Activated CD8-positive, alpha-beta memory T cell treated with anti-CD3 and anti-CD28 coated beads for 48 hours (primary cell): ENCODE measurements at places on chromosomes 3 and 15.

- DNase-seq, result no peak
Observed at GRCh38 chr15:65939901-65940617, 70.8 kb downstream of the RAB11A start.

DNA sequence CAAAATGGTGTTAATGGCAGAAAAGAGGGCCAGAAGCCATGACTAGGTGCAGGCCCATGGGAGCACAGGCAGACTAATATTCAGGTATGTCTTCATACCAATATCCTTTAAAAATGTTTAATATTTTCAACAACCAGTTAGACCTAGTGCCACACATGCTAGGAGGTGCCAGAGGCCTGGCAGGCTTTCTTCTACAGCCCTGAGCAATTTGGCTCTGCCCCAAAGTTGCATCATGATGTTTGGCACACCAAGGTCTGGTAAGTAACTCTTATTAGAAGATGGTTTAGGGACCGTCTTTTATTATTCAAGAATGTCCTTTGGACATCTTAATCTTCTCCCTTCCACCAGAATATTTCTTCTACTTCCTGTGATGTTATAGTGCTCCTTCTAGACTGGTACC is 34.8 kb downstream of the MITF start:
- no peak for DNase-seq

DNA sequence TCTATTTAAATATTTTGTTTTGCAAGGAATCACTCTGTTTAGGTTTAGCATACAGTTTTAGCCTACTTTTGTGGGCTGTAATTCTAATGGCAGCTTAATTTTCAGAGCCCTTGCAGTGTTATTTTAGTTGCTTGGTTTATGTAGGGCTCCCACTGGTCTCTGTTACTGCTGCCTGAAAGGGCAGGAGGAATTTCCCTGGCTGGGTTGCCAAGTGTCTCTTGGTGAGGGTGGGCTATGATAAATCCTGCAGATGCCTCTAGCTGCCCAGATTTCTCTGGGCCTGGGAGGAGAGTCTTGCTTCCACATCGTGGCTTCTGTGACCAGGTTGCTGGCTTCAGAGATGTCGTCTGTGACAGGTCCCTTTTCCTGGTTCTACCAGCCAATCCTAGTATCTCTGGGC is 36.2 kb downstream of the ILDR1 start:
- no peak for DNase-seq

DNA sequence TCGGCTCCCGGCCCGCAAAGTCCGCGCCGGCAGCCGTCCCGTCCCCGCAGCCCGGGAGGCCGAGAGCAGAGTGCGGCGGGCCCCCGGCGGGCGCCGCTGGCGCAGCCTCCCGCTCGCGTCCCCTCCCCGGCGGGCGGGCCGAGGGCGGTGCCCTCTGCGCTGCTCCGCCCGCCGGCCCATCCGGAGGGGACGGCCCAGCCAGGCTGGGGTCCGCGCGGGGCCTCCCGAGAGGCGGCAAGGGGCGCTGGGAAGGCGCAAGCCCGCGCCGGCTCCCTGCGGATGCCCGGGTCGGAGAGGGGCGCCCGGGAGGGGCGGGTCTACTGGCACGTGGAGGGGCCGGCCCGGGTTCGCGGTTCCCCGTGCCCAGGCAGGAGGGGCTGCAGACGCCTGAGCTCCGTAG is at the start of the genes CLCN2 and POLR2H:
Gene CLCN2, minus strand, starts transcription at position 74 of the 400 bp plus-strand sequence. CDS start 126 bp downstream, outside the sequence.
Gene POLR2H, plus strand, starts transcription at position 179 of the 400 bp plus-strand sequence. CDS start 1,783 bp downstream, outside the sequence.
- peak; percentile 37 for DNase-seq

DNA sequence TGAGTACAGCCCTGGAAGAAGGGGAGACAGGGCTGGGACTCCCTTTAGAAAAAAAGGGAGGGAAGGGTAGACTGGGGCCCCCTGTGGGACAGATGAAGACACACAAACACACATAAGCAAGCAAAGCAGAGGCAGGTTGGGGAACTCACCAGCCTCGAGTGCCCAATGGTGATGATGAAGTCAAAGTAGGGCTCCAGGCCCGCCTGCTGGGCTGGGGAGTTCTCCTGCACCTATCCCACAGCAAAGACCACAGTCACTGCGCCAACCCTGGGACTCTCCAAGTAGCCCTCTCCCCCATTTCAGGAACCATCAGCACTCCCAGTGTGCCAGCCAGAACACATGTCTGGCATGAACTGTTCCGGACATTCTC is 4.1 kb downstream of the GORASP1 start:
- no peak for DNase-seq

- DNase-seq, result no peak
Observed at GRCh38 chr3:108228286-108228685, 6.1 kb upstream of the IFT57 start.

- DNase-seq, result no peak
Observed at GRCh38 chr15:57134851-57135250, 216.4 kb downstream of the TCF12 start.

DNA sequence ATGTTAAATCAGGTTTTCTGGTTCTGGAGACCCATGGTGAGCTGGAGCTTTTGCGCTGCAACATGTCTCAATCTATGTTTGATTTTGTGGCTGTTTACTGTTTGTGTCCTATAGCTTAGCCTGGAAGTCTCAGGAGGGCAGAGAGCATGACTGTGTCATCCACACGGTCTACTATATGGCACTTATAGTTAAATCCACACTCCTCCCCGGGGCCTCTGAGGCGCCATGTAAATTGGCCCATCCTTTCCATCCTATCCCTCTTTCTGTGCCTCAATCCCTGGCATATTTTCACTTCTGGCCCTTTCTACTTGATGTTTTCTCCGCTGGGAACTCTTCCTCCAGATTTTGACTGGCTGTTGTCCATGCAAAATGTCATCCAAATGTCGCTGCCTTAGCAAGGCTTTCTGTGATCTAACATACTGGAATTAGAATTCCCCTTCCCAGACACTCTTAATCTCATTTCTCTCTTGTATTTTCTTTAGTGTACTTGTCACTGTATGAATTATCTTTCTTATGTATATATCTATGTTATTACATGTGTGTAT is 560.8 kb upstream of the RGMA start:
- DNase-seq, result no peak

DNA sequence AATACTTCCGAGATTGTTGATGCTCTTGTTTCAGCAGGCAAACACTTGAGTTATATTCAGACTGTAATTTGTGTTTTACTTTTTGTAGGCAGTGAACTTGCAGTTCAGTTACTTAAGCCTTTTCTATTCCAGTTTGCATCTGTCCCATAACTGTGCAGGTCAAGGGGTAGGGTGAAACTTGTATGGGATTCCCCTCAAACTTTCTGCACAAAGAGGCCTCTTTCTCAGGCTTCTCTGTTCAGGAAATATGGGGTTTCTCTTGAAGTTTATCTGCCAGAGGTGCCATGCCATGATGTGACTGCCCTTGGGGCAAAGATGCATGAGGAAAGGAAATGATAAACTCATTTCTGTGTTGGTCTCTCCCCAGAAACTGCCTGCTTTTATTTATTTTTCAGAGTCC is 66.7 kb downstream of the SLC24A1 start:
- no peak for DNase-seq

DNA sequence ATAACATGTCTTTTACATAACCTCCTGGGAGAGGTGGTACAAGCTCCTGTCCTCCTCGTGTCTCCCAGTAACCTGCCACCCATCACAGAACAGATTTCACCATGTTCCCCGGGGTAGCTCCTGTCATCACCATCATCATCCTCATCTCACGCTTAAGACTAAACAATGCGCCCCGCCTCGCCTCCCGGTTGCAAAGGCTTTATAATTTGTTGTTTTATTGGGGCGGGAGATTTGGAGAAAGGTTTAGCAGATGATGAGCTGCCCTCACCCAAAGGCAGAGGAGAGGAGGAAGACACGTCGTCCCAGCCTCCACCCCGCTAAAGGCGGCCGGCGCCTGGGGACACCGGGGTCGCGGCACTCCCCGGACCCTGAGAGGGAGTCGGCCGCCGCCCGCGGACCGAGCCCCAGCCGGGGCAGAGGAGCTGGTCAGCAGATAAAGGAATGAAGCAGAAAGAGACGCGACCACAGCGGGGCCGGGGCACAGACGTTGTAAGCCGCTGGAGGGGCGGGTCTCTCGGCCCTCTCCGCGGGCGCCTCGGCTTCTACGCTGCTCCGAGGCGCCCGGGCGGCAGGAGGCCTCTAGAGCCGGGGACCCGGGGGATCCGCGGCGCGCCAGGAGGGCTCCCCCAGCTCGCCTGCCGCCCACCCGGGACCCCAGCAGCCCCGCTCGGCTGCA is 589 bp downstream of the HERC1 start:
- DNase-seq, result peak; percentile 6

DNA sequence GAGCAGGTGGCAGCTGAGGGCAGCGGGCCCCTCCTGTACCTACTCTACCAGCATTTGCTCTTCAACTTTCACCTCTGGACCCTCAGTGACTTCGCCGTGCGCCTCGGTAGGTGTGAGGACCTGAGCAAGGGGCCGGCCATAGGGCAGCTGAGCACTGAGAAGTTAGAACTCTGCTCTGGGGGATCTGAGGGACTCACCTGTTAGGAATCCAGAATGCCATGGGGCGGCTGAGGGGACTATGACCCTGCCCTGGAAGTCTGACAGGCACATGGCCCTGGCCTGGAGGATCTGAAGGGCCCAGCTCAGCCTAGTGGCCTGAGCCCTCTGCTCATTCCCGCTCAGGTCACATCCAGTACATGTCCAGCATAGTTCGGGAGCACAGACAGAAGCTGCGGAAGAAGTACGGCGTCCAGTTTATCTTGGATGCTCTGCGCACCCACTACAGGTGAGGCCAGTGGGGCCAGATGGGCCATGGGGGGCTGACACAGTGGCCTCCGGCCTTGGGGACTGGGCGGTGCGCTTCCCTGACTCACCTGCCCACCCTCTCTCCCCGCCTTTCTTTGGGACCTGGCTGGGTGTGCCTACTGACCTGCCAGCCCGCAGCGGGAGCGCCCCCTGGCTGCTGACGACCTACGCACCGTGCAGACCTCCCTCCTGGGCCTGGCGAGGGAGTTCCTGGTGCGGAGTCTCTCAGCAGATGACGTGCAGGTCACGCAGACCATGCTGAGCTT is 18.8 kb downstream of the NBEAL2 start:
- no peak for DNase-seq

DNA sequence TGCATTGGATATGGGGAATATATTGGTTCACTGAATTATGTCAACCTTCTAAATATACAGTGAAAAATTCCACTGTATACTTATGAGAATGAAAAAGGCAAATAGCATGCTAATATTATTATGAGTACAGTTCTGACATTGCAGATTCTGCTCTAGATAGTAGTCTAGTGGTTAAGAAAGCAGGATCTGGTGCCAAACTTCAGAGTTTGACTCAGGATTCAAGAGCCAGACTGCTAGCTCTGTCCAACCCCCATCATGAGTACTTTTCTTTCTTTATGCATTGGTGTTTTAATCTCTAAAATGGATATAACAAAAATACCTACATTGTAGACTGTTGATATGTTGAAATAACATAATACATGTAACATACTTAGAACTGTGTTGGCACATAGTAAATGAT is 57.3 kb upstream of the PLSCR4 start:
- DNase-seq, result no peak

GRCh38 chr3:190444576-190445145 is 5.0 kb downstream of the TMEM207 start:
- DNase-seq, result no peak

DNA sequence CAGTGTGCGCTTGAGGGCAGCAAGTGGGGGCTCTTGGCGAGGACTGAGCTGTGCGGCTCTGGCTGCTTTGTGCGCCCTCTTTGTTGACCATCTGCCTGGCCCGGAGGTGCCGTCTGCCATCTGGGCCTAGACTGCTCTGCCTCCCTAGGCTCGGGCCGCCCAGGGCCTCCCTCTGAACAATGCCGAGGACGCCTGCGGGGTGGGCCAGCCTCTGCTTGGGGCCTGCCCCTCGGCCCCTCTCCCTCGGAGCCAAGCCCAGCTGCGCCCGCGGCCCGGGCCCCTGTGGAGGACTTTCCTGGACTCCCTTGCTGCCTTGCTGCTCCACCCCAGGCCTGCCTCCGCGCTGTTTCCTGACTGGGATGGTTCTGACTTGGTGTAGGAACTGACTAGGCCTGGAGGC is 31.9 kb upstream of the SPSB4 start:
- no peak for DNase-seq

DNA sequence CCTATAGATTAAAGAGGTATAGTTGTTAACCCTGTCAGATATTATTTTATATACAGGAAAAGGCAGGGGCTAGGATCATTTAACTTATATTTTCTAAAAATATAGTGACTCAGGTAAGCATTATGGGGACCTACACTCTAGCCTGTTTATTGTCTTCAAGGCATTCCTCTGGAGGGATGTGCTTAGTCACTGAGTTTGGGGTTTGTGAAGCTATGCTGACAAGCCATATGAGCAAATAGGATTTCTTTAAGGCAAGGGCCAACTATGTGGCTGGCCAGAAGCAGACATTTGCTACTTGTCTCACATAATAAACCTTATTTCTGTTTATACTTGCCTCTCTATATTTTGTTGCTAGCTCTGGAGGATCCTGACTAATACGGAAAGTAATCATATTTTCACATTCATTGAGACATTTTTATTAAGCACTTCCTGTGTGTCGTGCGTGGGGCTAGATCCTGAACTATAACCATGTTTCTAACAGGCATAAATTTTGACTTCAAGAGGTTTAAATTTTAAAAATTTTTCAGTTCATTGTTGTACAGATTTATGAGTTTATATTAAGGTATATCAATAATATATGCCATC is 153.4 kb downstream of the OTOL1 start:
- DNase-seq, result no peak
